Activated CD4-positive, alpha-beta T cell treated with anti-CD3 and anti-CD28 coated beads for 36 hours (primary cell): ENCODE measurements at places on chromosomes 16 and 17. TPM values are rescaled to one million over a fixed set of nuclear protein-coding genes. Genes with fewer than 3 reads are reported as not detected.
A peak's percentile ranks its signal among the peaks of the same experiment; 100 is the strongest.

GRCh38 chr17:32277284-32277683, 11.7 kb downstream of the RHBDL3 start:
- no peak for DNase-seq

- DNase-seq: peak; percentile 66
These were observed 375 bp upstream of the SPN start for GRCh38 chr16:29662729-29663015.

DNA sequence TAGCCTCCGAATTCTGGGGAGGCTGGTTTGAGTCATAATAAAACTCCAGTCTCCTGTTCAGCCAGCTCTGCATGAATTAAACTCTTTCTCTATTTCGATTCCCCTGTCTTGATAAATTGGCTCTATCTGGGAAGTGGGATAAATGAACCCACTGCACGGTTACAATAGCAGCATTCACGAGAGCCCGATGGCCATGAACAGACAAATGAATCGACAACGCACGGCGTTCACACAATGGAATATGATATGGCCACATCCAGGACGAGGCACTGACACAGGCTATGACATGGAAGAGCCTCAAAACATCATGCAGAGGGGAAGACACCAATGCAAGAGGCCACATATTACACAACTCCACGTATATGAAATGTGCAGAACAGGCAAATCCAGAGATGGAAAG, 5.6 kb upstream of the CARD14 start:
- DNase-seq: no peak

GRCh38 chr17:42673266-42673884, 3.4 kb downstream of the PLEKHH3 start:
- DNase-seq: no peak

- DNase-seq: no peak
These were observed 2.5 kb downstream of the VAMP2 start for GRCh38 chr17:8160224-8160577.

The IRF8 gene
- total RNA-seq: 250 TPM

- no peak for DNase-seq
These were observed 34.7 kb upstream of the MSI2 start for GRCh38 chr17:57221366-57222350.

- no peak for DNase-seq
These were observed 39.8 kb downstream of the C17orf67 start for GRCh38 chr17:56793957-56794356.

GRCh38 chr17:40895106-40895730, 10.2 kb upstream of the KRT20 start:
- DNase-seq: no peak

The CSH1 gene
- not detected for total RNA-seq

The CCDC57 gene
- 41.6 TPM for total RNA-seq

GRCh38 chr17:63480826-63481487, 4.1 kb downstream of the ACE start:
- no peak for DNase-seq

The KAT2A gene
- total RNA-seq: 46.2 TPM
